Activated CD4-positive, alpha-beta T cell treated with anti-CD3 and anti-CD28 coated beads, Interleukin-2, amount 10 ng/mL, durations not matched to agents 24 days and 14 days (primary cell): ENCODE measurements at places on chromosomes 2 and 18. TPM values are rescaled to one million over a fixed set of nuclear protein-coding genes. Genes with fewer than 3 reads are reported as not detected.

Gene SH3RF3
- total RNA-seq, result 0.47 TPM in 2 replicates

Gene TMEM182
- 3.9 and 4.0 TPM in 2 replicates for total RNA-seq

Gene RGPD5
- total RNA-seq, result 27.8 and 29.7 TPM in 2 replicates

Gene ZAP70
- 240 and 242 TPM in 2 replicates for total RNA-seq

Gene FAM168B
- 82.3 and 85.6 TPM in 2 replicates for total RNA-seq

Gene MPV17
- 86.8 and 89.1 TPM in 2 replicates for total RNA-seq

Gene DTNA
- not detected in 2 replicates for total RNA-seq

Gene SULT1C4
- total RNA-seq, result not detected in 2 replicates

Gene PECR
- 13.1 and 15.3 TPM in 2 replicates for total RNA-seq

Gene CRYBA2
- not detected in 2 replicates for total RNA-seq

Gene CHRNG
- total RNA-seq, result not detected in 2 replicates

DNA sequence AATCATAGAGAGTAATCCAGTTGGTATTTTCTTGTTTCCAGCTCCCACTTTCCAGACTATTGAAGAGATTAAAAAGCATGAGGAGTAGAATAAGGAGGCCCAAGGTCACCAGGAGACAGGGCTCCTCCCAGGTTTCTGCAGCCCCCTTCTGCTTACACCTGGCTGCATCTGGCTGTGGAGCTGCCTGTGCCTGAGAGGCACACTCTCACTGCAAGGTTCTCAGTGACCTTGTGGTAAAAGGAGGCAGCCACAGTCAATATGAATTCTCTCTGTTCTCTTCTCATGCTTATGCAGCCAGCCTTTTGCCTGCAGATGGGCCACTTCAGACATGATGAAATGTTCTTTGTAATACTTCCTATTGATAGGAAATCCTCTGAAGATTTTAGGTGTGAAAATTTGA lies 233.7 kb downstream of the MYO3B start:
- H3K27me3 ChIP-seq, result peaks cover 28% of the 10 kb centered on the region
- no peak overlapping the region for H3K27ac ChIP-seq
- no peak for DNase-seq
- peaks cover 7% of the 10 kb centered on the region for H3K4me1 ChIP-seq
- H3K4me3 ChIP-seq, result no peak overlapping the region

GRCh38 chr2:72794572-72794971 lies 31.3 kb downstream of the EXOC6B start:
- DNase-seq, result no peak
- H3K27me3 ChIP-seq, result no peaks in the 10 kb centered on the region
- H3K27ac ChIP-seq, result no peak overlapping the region
- H3K4me1 ChIP-seq, result peaks cover 6% of the 10 kb centered on the region
- H3K4me3 ChIP-seq, result no peak overlapping the region

GRCh38 chr18:77178559-77178958 lies 46.0 kb upstream of the MBP start:
- no peak for DNase-seq
- H3K4me1 ChIP-seq, result no peaks in the 10 kb centered on the region
- H3K4me3 ChIP-seq, result no peak overlapping the region

DNA sequence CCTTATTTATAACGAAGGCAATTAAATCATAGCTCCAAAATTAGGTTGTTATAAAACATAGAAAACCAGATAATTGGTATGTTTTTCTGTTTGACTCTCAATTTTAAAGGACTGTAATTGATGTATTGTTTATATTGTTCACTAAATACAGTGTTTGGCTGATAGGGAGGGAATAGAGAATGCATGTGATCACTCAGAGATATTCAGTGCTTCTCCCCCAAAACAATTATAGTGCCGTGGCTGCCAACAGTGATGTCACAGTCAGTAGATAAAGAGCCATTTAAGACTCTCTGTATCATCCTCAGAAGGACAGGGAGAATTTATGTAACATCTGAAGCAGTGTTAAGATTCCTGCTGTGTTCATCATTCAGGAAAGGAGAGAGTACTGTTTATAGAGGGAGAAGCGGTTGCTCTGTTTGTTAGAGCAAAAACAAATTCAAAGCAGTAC lies 69.6 kb downstream of the PHLPP1 start:
- H3K27me3 ChIP-seq, result peaks cover 3% of the 10 kb centered on the region
- H3K27ac ChIP-seq, result peak overlapping the region; percentile 53
- peaks cover 38% of the 10 kb centered on the region for H3K4me1 ChIP-seq

DNA sequence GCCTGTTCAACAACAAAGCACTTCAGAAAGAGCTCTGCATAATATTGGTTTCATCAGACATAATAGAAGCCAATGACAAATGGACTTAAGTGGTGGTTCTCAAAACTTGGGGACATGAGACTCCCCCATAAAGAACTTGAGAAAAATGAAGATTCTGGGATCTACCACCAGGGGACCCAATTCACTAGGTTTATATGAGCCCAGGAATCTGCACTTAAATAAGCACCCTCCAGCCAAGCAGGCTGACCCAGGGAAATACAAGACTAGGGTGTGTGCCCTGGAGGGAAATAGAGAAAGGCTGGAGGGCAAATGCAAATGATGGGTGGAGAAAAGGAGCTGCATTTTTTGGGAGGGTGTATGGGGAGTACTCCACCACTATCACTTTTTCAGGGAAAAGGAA lies 52.5 kb downstream of the SATB2 start:
- H3K4me3 ChIP-seq, result no peak overlapping the region
- H3K27ac ChIP-seq, result no peak overlapping the region
- no peaks in the 10 kb centered on the region for H3K4me1 ChIP-seq
- no peak for DNase-seq
- peaks cover 4% of the 10 kb centered on the region for H3K27me3 ChIP-seq

- no peaks in the 10 kb centered on the region for H3K36me3 ChIP-seq
Measured at GRCh38 chr2:65922794-65923193, 490.4 kb upstream of the SPRED2 start.

- H3K4me3 ChIP-seq, result no peak overlapping the region
- H3K36me3 ChIP-seq, result no peaks in the 10 kb centered on the region
- no peaks in the 10 kb centered on the region for H3K27me3 ChIP-seq
- no peaks in the 10 kb centered on the region for H3K4me1 ChIP-seq
- H3K27ac ChIP-seq, result no peak overlapping the region
Measured at GRCh38 chr18:53566626-53567025, 657.8 kb downstream of the MBD2 start.

DNA sequence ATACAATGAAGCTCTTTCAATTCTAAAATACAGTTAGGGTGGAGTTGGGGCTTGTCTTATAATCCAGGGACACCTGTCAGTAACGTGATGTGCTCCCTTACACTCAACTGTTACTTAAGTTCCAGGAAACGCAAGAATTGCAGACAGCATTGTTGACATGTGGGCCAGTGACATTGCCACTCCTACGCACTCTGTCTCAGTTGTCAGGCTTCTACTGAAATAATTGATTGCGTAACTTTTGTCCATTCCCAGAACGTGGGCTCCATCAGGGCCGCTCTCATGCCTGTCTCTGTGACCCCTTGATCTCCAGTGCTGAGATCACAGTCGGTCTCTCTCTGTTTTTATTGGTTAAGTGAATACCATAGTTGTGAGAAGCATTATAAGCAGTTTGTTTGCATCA lies 487.8 kb downstream of the GALR1 start:
- no peaks in the 10 kb centered on the region for H3K36me3 ChIP-seq
- DNase-seq, result no peak
- H3K4me1 ChIP-seq, result no peaks in the 10 kb centered on the region
- no peak overlapping the region for H3K4me3 ChIP-seq
- H3K27ac ChIP-seq, result no peak overlapping the region

DNA sequence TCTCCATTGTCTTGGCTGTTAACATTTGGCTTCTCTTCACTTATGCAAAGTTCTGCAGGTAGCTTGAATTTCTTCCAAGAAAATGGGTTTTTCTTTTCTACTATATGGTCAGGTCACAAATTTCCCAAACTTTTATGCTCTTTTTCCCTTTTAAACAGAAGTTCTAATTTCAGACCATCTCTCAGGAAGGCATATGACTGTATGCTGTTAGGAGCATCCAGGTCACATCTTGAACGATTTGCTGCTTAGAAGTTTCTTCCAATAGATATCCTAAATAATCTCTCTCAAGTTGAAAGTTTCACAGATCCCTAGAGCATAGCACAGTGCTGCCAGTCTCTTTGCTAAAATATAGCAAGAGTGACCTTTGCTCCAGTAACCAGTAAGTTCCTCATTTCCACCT lies 932.5 kb downstream of the DPP10 start:
- no peaks in the 10 kb centered on the region for H3K4me1 ChIP-seq
- no peak overlapping the region for H3K27ac ChIP-seq

DNA sequence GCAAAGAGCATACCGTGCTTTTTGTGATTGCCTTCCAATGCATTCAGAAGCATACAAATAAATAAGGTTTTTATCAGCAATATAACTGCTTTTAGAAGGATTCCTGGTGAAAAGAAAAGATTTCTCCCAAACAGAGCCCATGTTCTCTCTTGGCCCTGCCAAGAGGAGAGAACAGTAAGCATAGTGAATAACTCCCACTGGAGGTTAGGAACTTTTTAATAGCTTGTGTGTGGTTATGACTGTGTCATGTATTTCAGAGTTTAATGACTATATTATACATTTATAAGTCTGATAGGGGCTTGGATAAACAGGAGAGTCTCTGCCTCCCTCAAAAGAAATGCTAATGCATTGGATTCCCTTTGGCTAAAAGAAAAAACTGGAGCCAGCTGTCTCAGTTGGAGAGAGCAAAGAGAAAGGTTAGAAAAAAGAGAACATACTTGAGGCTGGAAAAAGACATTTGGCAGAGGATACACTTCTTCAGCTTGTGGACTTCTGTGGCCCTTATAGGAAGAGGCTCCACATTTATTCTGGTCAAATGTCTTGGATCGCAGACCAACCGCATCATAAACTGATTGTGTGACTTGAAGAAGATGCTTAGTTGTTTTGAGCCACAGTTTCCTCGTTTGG lies 63.0 kb upstream of the SPRED2 start:
- no peak for DNase-seq
- no peaks in the 10 kb centered on the region for H3K36me3 ChIP-seq
- H3K27ac ChIP-seq, result no peak overlapping the region
- no peaks in the 10 kb centered on the region for H3K4me1 ChIP-seq
- no peak overlapping the region for H3K4me3 ChIP-seq

DNA sequence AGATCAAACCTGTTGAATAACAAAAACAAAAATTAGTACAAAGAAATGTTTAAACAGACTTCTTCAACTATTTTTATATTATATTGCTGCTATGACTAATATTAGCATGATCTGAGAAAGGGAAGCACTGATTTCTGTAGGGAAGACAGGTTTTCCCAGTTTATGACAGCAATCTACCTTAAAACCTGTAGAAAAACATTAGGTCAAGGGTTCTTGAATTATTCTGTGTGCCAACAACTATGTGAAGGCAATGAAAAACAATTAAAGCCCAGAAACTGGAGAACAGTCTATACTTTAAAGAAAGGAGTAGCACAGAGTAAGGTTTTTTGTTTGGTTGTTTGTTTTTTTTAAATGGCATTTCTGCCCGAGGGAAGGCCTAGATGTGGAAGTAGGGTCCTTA lies 23.3 kb downstream of the PUM2 start:
- peaks cover 48% of the 10 kb centered on the region for H3K4me1 ChIP-seq
- no peak overlapping the region for H3K27ac ChIP-seq
- no peaks in the 10 kb centered on the region for H3K27me3 ChIP-seq
- DNase-seq, result no peak
- no peak overlapping the region for H3K4me3 ChIP-seq

- H3K27me3 ChIP-seq, result peaks cover 3% of the 10 kb centered on the region
- H3K4me3 ChIP-seq, result no peak overlapping the region
- H3K4me1 ChIP-seq, result no peaks in the 10 kb centered on the region
- DNase-seq, result peak; percentile 81
Measured at GRCh38 chr2:199488772-199489400, 31.1 kb upstream of the SATB2 start.

DNA sequence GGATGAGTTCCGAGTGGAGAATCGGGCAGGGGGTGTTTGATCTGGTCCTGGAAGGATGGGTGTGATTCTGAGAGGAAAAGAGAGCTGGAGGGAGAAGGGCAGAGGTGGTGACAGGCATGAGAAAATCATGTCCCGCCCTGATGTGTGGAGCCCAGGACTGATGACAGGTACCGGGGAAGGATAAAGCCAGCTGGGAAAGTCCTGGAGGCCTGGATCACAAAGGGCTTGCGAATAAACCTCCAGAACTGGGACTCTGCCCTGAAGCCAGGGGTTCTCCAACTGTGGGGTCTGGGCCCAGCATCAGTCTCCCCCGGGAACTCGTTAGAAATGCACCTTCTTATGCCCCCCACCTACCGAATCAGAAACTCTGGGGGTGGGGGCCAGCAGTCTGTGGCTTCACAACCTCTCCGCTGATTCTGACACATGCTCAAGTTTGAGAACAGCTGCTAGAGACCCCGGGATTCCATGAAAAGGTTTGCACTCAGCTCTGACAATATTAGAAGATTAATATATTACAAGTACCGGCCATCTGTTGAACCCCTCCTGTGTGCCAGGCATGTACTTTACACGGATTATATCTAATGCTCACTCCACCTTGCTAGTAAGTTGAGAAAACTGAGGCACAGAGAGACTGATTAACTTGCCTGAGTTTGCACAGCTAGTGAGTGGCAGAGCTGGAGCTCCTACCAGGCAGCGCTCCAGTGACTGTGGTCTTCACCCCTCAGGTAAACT lies 8.0 kb downstream of the TNFRSF11A start:
- H3K4me1 ChIP-seq, result peaks cover 46% of the 10 kb centered on the region
- DNase-seq, result no peak
- no peaks in the 10 kb centered on the region for H3K27me3 ChIP-seq
- no peak overlapping the region for H3K27ac ChIP-seq
- H3K4me3 ChIP-seq, result no peak overlapping the region

GRCh38 chr2:109125593-109126500 lies 3.2 kb upstream of the SH3RF3 start:
- H3K4me1 ChIP-seq, result peaks cover 22% of the 10 kb centered on the region
- peaks cover 40% of the 10 kb centered on the region for H3K27me3 ChIP-seq
- no peak overlapping the region for H3K27ac ChIP-seq

- no peak overlapping the region for H3K4me3 ChIP-seq
- peaks cover 7% of the 10 kb centered on the region for H3K27me3 ChIP-seq
- no peaks in the 10 kb centered on the region for H3K4me1 ChIP-seq
- no peak for DNase-seq
- H3K27ac ChIP-seq, result no peak overlapping the region
Measured at GRCh38 chr18:58222432-58223125, 178.6 kb downstream of the NEDD4L start.

DNA sequence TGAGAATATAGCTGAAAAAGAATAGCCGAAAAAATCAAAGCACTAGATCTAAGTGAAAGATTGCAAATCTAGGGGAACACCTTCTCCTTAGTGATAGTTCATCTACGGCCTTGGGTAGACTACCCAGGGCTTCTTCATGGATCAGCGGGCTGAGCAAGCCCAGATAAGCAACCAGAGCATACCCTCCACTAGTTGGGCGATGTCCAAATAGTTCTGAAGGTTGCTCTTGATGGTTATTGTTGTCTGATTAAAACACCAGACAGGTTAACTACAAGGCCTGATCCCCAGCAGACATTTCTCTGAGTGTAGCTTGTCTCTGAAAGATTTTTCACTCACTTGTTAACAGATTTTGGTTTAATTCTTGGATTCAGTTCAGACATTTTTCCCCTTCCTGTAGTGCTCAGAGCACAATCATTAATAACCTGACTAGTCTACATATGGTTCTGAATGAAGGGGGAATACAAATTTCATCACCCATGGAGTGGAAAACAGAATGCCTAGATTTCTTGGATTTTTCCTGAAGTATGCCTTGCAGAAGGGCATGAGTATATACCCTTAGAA lies 99.6 kb downstream of the BABAM2 start:
- H3K4me1 ChIP-seq, result peaks cover 23% of the 10 kb centered on the region
- H3K36me3 ChIP-seq, result peaks cover 35% of the 10 kb centered on the region
- no peaks in the 10 kb centered on the region for H3K27me3 ChIP-seq
- no peak for DNase-seq
- H3K27ac ChIP-seq, result no peak overlapping the region

GRCh38 chr2:26590980-26591618 lies 50.1 kb downstream of the CIB4 start:
- no peak overlapping the region for H3K4me3 ChIP-seq
- peaks cover 1% of the 10 kb centered on the region for H3K4me1 ChIP-seq
- H3K36me3 ChIP-seq, result no peaks in the 10 kb centered on the region
